Activated T-cell treated with anti-CD3 and anti-CD28 coated beads for 48 hours (primary cell): ENCODE measurements at places on chromosomes 16 and 17.

- DNase-seq = no peak
Measured at GRCh38 chr17:56577190-56577842, 16.2 kb upstream of the NOG start.

- DNase-seq = no peak
Measured at GRCh38 chr17:59347975-59348391, 16.5 kb downstream of the YPEL2 start.

- DNase-seq = no peak
Measured at GRCh38 chr17:16013943-16014407, 14.4 kb downstream of the TTC19 start.

GRCh38 chr16:49419862-49420261 lies 46.3 kb downstream of the C16orf78 start:
- no peak for DNase-seq

- no peak for DNase-seq
Measured at GRCh38 chr17:70190959-70191805, 21.9 kb downstream of the KCNJ2 start.

GRCh38 chr16:81740169-81740568 lies 38.9 kb upstream of the PLCG2 start:
- DNase-seq = no peak

GRCh38 chr16:22901563-22901962 lies 87.6 kb downstream of the HS3ST2 start:
- no peak for DNase-seq

DNA sequence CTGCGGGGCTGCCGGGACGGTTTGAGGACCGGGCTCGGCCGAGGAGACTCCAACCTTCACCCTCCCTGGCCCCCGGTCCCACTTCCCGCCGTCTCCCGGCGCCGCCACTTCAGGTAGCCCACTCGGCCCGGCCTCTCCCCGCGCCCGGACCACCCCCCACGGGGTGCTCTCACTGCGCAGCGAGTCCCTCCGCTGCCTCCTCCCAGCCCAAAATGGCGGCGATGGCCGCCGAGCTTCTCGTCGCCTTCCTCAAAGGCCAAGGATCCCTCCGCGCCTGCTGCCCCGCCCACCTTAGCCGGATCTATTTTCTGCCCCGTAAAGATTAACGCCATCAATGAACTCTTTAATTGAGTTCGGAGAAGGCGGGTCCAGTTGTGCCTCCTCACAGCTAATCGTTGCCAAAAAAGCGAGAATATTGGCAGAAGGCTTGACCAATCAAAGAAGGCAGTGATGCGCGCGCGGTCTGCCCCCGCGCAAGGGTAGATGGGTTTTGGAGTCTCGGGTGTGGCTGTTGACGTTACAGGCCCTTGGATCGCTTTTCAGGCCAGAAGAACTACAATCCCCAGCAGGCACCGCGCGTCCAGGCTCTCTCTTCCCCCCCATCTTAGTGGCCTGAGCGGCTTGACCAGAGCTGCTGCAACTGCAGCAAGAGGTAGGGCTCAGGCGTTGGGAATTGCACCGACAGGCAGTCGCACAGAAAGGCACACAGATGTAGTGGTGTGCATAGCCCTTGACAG lies at the start of gene HEXIM2:
TSS of gene HEXIM2 (plus strand) at position 588 of the 737 bp plus-strand sequence. CDS start 919 bp downstream, outside the sequence.
- DNase-seq = peak; percentile 92

GRCh38 chr17:8629371-8630226 lies 926 bp downstream of the MYH10 start:
- peak; percentile 14 for DNase-seq
